ENCODE measurements at places on chromosomes 6 and 20.

- DNase-seq = no peak
- no peak overlapping the region for H3K4me3 ChIP-seq
- peaks cover 33% of the 10 kb centered on the region for H3K36me3 ChIP-seq
- H3K27me3 ChIP-seq = no peaks in the 10 kb centered on the region
- no peak overlapping the region for H3K27ac ChIP-seq
Observed at GRCh38 chr20:3199976-3200755, 4.3 kb downstream of the DDRGK1 start.

GRCh38 chr20:60782959-60783625, 469.0 kb upstream of the CDH4 start:
- DNase-seq = no peak
- H3K36me3 ChIP-seq = no peaks in the 10 kb centered on the region
- no peaks in the 10 kb centered on the region for H3K27me3 ChIP-seq
- no peak overlapping the region for H3K4me3 ChIP-seq
- H3K27ac ChIP-seq = no peak overlapping the region

GRCh38 chr20:59958626-59959025, 403 bp downstream of the CDH26 start:
- H3K4me3 ChIP-seq = no peak overlapping the region
- no peaks in the 10 kb centered on the region for H3K27me3 ChIP-seq
- H3K36me3 ChIP-seq = no peaks in the 10 kb centered on the region

DNA sequence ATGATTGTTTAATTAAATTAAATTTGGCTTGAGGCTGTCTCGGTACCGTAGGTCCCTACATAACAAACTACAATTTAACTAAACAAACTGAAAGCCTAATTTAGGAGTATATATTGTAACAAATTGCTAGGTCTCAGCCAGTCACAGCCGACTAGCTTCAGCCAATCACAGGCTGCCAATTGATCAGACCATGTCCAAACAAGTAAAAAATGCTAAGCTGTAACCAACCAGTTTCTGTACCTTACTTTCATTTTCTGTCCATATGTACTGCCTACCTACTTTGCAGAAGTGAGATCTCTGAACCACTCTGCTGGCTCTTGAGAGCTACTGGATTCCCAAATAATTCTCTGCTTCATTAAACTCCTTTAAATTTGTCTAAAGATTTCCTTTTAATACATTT, 648.0 kb upstream of the GJE1 start:
- no peaks in the 10 kb centered on the region for H3K27me3 ChIP-seq
- peaks cover 19% of the 10 kb centered on the region for H3K4me1 ChIP-seq
- no peak overlapping the region for H3K27ac ChIP-seq
- no peaks in the 10 kb centered on the region for H3K36me3 ChIP-seq
- no peak overlapping the region for H3K4me3 ChIP-seq

- no peak for DNase-seq
- H3K4me1 ChIP-seq = no peaks in the 10 kb centered on the region
Observed at GRCh38 chr6:135228486-135228885, 47.4 kb downstream of the MYB start.

GRCh38 chr6:27668442-27669294, 195.8 kb upstream of the ZNF184 start:
- no peak for DNase-seq
- H3K27me3 ChIP-seq = no peaks in the 10 kb centered on the region
- H3K4me3 ChIP-seq = peak overlapping the region; percentile 36
- peaks cover 6% of the 10 kb centered on the region for H3K4me1 ChIP-seq
- no peaks in the 10 kb centered on the region for H3K36me3 ChIP-seq

- H3K4me1 ChIP-seq = peaks cover 18% of the 10 kb centered on the region
- H3K27ac ChIP-seq = no peak overlapping the region
- no peaks in the 10 kb centered on the region for H3K27me3 ChIP-seq
- no peak for DNase-seq
- no peaks in the 10 kb centered on the region for H3K36me3 ChIP-seq
- no peak overlapping the region for H3K4me3 ChIP-seq
Observed at GRCh38 chr20:19300395-19300794, 88.0 kb downstream of the SLC24A3 start.

GRCh38 chr20:47765691-47766594, 19.3 kb downstream of the SULF2 start:
- peaks cover 6% of the 10 kb centered on the region for H3K4me1 ChIP-seq
- DNase-seq = no peak
- H3K27ac ChIP-seq = no peak overlapping the region
- H3K36me3 ChIP-seq = no peaks in the 10 kb centered on the region

DNA sequence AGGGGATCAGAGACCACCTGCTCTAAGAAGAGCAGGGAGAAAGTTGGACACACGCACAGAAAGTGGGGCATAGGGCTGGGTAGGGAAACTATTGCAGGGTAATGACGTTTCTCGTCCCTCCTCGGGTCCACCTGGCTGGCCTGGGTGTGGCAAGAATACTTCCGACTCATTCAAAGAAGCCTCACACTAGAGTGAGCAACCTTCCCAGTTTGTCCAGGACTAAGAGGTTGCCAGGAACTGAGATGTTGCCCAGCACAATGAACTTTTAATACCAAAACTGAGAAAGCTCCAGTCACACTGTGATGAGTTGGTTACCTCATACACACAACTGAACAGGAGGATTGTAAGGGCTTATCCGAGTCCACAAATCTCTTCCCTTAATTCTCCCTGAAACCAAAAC, 74.5 kb upstream of the ADGRF1 start:
- H3K4me1 ChIP-seq = no peaks in the 10 kb centered on the region
- H3K27ac ChIP-seq = no peak overlapping the region
- H3K27me3 ChIP-seq = no peaks in the 10 kb centered on the region
- no peak overlapping the region for H3K4me3 ChIP-seq
- H3K36me3 ChIP-seq = no peaks in the 10 kb centered on the region

DNA sequence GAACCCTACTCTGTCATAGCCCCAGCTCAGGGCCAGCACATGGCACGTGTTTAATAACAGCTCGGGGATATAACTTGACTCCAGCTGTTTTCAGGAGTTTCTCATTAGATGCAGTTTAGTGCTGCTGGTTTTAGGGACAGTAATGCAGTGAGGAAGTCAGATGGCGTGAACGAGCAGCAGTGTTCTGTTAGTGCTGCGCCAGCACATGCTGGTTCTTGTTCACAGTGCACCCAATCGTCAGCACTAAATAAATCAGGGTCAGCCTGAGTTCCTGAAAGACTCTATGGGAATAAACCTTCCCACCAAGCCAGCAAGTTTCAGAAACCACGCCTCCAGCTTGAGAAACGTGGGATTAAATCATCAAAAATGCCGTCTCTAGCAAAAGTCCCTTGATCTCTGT, 235.9 kb upstream of the SUPT3H start:
- H3K27ac ChIP-seq = no peak overlapping the region
- H3K4me3 ChIP-seq = no peak overlapping the region
- no peaks in the 10 kb centered on the region for H3K27me3 ChIP-seq
- no peaks in the 10 kb centered on the region for H3K4me1 ChIP-seq
- H3K36me3 ChIP-seq = no peaks in the 10 kb centered on the region

DNA sequence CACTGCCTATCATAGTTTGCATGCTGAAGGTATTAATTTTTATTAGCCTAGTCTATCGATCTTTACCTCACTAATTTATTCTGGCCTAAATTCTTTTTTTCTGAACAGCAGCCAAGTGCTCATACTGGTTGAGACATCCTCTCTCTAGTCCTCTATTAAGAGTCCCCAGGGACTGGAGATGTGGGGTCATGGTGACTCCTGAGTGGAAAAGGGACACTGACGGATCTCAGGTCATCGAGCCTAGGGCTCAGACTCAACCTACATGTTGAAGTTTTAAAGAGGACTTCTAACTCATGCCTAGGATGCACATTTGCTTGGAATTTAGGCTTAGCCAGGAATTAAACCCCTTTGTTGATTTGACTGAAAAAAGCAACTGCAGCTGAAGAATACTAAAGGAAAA, 378.1 kb downstream of the BTBD9 start:
- H3K36me3 ChIP-seq = no peaks in the 10 kb centered on the region
- peak overlapping the region; percentile 27 for H3K27ac ChIP-seq
- no peak overlapping the region for H3K4me3 ChIP-seq
- DNase-seq = no peak
- H3K27me3 ChIP-seq = no peaks in the 10 kb centered on the region
